ENCODE measurements at places on chromosomes 5 and 9.

DNA sequence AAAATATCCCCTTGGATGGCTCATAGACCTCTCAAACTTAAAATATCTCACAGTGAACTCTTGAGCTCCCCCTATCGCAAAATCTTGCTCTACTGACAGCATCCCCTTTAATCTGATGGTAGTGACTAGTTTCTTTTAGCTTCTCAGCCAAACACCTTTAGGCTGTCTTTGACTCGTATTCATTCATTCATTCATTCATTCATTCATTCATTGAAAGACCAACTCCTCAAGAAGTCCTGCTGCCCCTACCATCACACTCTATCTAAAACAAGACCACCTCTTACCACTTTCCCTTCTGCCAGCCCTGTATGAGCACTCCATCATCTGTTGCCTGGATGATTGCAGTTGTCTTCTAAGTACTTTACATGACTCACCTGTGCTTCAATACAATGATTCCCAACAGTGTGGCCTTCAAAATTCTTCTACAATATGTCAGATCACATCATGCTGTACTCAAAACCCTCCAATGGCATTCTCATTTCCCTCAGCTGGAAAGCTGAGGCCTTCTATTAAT, 46.8 kb downstream of the ITGA2 start:
- DNase-seq = no peak

DNA sequence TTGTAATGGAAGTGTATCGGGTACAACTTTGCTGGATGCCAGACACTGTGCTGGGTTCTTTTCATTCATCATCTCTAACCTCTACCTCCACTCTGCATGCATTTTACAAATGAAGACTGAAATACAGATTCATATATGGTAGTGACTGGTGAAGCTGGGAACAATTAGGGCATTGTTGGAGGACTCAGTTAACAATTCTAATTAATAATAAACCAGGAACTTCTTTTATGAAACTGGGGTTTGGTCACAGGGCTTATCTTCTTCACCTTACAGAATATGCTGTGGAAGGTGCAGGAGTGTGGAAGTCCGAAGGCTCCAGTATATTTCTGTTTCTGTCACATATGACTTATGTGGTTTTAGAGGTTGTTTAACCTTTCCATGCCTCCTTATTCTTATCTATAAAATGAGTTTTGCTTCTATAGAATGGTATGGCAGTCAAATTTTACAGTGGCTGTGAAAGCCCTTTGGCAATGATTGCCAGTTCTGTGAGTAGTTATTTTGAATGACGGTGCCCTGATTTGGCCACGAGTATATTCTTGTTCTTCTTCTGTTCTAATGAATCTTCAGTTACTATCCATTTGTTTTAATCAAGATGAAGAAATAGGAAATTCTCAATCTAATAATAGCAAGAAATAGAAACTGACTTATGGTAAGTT, 284.7 kb downstream of the GABRB2 start:
- no peak for DNase-seq

DNA sequence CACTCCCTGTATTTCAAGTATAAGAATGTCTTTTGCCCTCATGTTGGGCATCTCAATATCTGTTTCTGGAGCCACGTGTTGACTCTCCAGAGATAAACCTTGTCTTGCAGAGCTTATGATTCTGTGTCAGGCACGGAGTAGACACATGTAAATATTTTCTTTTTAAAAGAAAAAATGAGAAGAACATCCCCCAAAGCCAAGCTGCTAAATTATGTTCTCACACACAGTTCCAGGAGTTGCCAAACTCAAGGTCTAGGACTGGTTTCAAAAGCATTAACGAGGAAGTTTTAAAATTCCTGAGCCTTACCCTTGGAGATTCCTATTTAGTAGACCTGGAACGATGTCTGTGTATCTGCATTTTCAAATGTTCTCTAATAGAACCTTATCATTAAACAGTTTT, 1228.3 kb upstream of the WWC1 start:
- DNase-seq = no peak

- no peak for DNase-seq
Measured at GRCh38 chr5:113205323-113205722, 228.7 kb downstream of the DCP2 start.

DNA sequence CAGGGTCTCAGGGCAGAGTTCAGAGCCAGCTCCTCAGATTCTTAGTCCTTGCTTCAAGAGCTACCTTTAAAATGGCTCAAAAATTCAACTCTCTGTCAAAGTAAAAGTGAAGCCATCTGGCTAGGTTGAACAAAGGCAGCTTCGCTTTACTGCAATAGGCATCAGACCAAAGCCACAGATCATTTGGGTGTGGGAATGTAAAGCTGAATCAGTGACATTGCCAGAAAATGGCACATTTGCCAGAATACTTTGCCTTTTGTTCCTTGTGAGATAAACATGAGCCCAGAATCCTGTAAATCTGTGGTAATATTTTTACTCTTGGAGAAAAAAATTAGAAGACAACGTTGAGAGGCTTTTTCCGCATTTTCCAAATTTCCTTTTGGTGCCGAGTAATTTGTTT, 210.5 kb downstream of the PALM2AKAP2 start:
- DNase-seq = no peak

GRCh38 chr9:134212809-134213507, 48.6 kb upstream of the RNU6ATAC start:
- no peak for DNase-seq

DNA sequence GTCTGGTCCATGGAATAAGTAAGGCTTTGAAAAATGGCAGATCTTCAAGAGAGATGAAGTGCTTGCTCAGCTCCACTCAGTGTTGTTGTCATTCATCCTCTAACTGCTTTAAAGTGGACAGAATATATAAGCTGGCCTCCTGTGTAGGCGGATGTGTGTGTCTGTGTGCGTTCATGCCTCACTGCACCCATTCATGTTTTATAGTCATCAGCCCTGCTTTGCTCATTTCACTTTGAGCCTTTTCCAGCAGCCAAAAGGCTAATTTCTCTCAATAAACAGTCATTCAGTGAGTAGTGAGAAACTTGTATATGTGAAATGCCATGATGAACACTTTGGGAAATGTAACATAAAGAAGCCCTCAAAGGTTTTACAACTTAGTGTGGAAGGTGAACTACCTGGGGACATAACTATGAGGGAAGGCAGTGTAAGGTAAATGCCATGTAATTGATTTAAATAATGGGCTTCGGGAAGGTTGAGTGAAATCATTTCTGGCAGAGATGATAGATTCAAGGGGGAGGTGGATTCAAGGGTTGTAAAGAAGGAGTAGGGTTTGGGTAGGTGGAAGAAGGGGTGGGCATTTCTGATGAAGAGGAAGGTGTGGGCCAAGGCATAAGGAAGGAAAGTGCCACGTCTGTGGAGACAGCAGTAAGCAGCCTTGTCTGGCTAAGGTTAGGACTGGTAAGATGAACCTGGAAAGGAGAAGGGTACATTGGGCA, 15.7 kb downstream of the TTC23L start:
- DNase-seq = no peak
